Suprapubic skin (tissue), 4 donors: ENCODE measurements at places on chromosomes 7 and 10.

DNA sequence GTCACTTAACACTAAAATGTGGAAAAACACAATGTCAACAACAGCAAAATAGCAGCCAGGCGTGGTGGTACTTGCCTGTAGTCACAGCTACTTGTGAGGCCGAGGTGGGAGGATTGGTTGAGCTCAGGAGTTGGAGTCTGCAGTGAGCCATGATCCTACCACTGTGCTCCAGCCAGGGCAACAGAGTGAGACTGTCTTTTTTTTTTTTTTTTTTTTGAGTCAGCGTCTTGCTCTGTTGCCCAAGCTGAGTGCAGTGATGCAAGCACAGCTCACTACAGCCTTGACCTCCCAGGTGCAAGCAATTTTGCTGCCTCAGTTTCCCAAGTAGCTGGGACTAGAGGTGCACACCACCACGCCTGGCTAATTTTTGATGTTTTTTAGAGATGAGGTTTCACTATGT is 6.1 kb downstream of the KCTD7 start:
- DNase-seq, result no peak
- H3K4me1 ChIP-seq, result peaks cover 8% of the 10 kb centered on the region
- H3K27me3 ChIP-seq, result no peaks in the 10 kb centered on the region
- no peak overlapping the region for H3K27ac ChIP-seq
- H3K36me3 ChIP-seq, result peaks cover 32% of the 10 kb centered on the region

GRCh38 chr10:31926765-31927564 is 1.7 kb downstream of the ARHGAP12 start:
- H3K4me3 ChIP-seq, result peak overlapping the region; percentile 85
- peaks cover 34% of the 10 kb centered on the region for H3K4me1 ChIP-seq
- no peaks in the 10 kb centered on the region for H3K27me3 ChIP-seq
- H3K36me3 ChIP-seq, result no peaks in the 10 kb centered on the region
- H3K27ac ChIP-seq, result peak overlapping the region; percentile 97

DNA sequence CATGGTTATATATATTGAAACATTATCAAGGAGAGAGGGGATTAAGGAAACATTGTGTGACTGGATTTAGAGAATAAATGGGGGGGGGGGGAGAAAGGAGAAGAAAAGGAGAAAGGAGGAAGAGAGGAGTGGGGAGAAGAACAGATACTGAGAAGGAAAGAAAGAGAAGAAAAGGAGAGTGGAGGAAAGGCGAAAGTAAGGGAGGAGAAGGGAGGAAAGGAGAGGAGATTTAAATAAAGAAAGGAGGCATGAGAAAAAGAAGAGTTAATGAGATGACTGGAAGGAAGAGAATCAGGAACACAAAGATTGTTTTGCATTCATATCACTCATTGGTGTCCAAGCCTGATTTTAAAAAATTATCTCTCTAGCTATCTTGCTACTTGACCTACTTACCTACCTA is 16.1 kb upstream of the TSPAN12 start:
- no peaks in the 10 kb centered on the region for H3K27me3 ChIP-seq
- H3K4me1 ChIP-seq, result no peaks in the 10 kb centered on the region
- no peak overlapping the region for H3K4me3 ChIP-seq
- no peaks in the 10 kb centered on the region for H3K36me3 ChIP-seq

- no peak overlapping the region for H3K27ac ChIP-seq
- no peak for DNase-seq
- no peaks in the 10 kb centered on the region for H3K4me1 ChIP-seq
- no peak overlapping the region for H3K4me3 ChIP-seq
- no peaks in the 10 kb centered on the region for H3K27me3 ChIP-seq
These were observed 111.9 kb upstream of the CALN1 start for GRCh38 chr7:72524037-72524436.

DNA sequence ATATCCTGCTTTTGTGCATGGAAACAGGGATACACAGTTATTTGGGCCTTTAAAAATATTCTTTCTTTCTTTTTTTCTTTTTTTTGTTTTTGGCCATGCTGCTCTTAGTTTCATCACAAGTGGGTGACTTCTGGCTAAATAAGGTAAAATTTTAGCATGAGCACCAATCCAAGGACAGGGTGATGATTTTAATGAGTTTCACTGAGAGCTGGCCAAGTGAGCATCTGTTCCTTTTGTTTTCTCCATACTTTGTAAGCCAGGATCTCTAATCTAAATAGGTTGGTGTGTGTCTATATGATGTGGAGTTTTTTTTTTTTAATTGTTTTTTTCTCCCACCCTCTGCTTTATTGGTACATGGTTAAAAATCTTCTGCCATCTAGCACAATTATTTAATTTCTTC is 106.8 kb downstream of the POLL start:
- no peak overlapping the region for H3K27ac ChIP-seq
- no peaks in the 10 kb centered on the region for H3K4me1 ChIP-seq
- H3K4me3 ChIP-seq, result no peak overlapping the region
- DNase-seq, result no peak
- H3K27me3 ChIP-seq, result no peaks in the 10 kb centered on the region

DNA sequence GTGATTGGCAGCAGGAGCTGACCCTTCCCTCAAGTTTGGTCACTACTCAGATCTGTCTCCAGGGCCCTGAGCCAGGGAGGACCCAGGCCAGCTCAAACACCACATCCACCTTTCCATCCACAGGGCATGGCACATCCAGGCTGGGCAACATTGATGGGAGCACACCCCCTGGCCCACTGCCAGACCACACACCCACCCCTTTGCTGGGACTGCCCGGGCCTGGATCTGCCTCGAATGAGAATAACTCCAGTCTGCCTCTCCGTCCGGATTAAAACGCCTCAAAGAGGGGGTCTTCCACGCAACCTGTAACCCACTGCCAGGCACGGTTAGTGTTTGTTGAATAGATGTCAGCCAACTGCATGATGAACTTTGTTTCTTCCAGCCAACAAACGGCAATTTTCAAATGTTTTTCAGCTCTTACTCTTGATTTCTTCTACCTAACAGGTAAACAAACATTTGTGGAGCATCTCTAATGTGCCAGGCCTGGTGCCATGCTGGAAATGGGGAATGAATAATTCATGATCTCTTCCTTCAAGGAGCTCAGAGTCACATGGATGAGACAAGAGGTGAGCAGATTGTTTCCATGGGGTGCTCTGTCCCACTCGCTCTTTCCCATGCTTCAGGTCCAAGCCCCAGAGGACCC is 41.0 kb upstream of the CHST15 start:
- DNase-seq, result no peak
- H3K4me3 ChIP-seq, result no peak overlapping the region
- H3K4me1 ChIP-seq, result no peaks in the 10 kb centered on the region

GRCh38 chr10:61890430-61890829 is 11.1 kb upstream of the ARID5B start:
- DNase-seq, result no peak
- H3K4me1 ChIP-seq, result no peaks in the 10 kb centered on the region
- no peak overlapping the region for H3K4me3 ChIP-seq
- no peaks in the 10 kb centered on the region for H3K27me3 ChIP-seq
- no peak overlapping the region for H3K27ac ChIP-seq

DNA sequence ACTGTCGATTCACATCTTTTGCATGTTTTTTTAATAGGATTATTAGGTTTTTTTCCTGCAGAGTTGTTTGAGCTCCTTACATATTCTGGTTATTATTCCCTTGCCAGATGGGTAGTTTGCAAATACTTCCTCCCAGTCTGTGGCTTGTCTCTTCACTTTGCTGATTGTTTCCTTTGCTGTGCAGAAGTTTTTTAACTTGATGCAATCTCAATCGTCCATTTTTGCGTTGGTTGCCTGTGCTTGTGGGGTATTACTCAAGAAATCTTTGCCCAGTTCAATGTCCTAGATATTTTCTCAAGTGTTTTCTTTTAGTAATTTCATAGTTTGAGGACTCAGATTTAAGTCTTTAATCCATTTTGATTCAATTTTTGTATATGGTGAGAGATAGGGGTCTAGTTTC is 95.4 kb downstream of the TBXAS1 start:
- no peaks in the 10 kb centered on the region for H3K36me3 ChIP-seq
- no peak for DNase-seq
- no peaks in the 10 kb centered on the region for H3K27me3 ChIP-seq
- H3K27ac ChIP-seq, result no peak overlapping the region
- no peak overlapping the region for H3K4me3 ChIP-seq
